Peyer's patch (tissue), 4 donors: ENCODE measurements at places on chromosomes 4 and X. TPM values are rescaled to one million over a fixed set of nuclear protein-coding genes. Genes with fewer than 3 reads are reported as not detected.

Gene PRDM5
- 9.9 TPM for total RNA-seq

Gene TLR6
- 14.9 TPM for total RNA-seq

Gene NLGN3
- total RNA-seq = 1.6 TPM

Gene ERVMER34-1
- not detected for total RNA-seq

- no peak for DNase-seq
These were observed 121.0 kb downstream of the PCDH10 start for GRCh38 chr4:133270021-133270570.

- no peak for DNase-seq
These were observed 91.2 kb upstream of the C1QTNF7 start for GRCh38 chr4:15336410-15337167.
